Activated CD8-positive, alpha-beta memory T cell treated with anti-CD3 and anti-CD28 coated beads for 48 hours (primary cell): ENCODE measurements at places on chromosomes 1 and 21.

GRCh38 chr1:183506561-183506960, 34.3 kb downstream of the SMG7 start:
- DNase-seq: no peak

DNA sequence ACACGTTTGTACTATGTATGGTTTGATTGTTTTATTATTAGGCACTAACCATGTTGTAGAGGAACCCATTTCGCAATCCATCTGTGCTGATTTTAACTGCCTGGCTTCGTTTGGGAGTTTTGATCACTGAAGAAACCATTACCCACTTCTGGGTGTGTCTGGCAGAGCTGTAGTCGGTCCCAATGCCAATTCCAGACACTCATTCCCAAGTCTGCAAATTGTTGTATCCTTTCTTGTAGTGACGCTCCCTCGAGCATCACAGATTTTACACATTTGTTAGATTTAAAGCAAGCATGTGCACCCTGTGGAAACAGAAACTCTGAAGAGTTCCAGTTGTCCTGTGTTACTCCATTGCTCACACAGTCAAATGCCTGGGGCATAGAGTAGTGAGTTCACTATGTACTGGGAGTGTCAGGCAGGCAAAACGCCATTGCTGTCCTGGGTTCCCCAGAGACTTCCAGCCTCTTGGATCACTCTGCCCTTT, 31.0 kb upstream of the EFCAB14 start:
- DNase-seq: no peak

GRCh38 chr1:27348861-27349783, 7.3 kb downstream of the SYTL1 start:
- DNase-seq: no peak

- no peak for DNase-seq
These were observed 150.3 kb downstream of the PEX14 start for GRCh38 chr1:10625076-10625475.

DNA sequence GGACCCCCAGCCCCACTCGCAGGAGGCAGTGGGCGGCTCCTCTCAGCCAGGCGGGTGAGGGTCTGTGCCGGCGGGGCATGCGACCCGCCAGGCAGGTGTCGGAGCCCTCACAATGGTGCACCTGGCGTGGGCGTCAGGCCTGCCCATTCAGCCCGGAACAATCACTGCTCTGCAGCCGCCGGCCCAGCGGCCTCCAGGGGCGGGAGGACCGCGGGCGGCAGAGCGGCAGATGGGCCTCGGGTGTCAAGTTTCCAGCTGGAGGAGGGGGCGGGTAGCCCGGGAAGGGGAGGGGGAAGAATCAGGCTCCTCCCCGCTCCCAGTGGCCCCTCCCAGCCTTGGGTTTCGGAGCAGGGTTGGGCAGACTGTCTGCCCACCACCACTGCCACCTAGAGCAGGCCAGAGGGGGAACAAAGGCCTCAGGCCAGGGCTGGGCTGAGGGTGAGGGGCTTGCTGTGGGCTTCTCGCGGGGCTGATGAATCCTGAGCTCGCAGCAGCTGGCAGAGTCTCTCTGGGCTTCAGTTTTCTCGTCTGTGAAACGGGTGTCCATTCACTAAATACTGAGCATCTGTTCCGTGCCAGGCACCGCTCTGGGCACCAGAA, 39.5 kb upstream of the CASZ1 start:
- no peak for DNase-seq
